ENCODE measurements at places on chromosomes 7 and 10.

GRCh38 chr7:150311711-150312110, 11.4 kb upstream of the LRRC61 start:
- no peak for DNase-seq

DNA sequence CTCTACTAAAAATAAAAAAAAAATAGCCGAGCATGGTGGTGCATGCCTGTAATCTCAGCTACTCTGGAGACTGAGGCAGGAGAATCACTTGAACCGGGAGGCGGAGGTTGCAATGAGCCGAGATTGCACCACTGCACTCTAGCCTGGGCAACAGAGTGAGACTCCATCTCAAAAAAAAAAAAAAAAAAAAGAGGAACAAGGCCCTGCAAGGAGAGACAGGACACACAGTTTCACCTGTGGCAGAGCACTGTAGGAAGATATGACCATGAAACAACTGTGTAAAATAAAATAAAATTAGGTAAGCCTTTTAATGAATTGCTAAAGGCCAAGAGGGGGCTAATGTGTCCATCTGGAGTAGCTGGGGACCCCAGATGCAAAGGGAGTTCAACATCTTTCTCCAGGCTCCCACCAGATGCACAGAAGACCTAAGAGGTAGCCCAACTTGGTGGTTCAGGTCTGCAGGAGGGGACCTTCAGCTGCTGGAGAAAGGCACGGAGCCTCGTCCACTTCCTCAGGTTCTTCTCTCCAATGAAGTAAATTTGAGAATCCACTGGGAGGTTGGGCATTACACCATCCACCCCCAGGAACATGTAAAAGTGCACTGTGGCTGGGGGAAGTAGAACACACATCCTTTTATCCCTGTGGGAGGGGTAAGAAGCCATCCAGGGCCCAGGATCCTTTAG, 12.7 kb downstream of the PPIF start:
- DNase-seq: no peak

- DNase-seq: no peak
These were observed 281.1 kb upstream of the LRRN3 start for GRCh38 chr7:110809832-110810231.

DNA sequence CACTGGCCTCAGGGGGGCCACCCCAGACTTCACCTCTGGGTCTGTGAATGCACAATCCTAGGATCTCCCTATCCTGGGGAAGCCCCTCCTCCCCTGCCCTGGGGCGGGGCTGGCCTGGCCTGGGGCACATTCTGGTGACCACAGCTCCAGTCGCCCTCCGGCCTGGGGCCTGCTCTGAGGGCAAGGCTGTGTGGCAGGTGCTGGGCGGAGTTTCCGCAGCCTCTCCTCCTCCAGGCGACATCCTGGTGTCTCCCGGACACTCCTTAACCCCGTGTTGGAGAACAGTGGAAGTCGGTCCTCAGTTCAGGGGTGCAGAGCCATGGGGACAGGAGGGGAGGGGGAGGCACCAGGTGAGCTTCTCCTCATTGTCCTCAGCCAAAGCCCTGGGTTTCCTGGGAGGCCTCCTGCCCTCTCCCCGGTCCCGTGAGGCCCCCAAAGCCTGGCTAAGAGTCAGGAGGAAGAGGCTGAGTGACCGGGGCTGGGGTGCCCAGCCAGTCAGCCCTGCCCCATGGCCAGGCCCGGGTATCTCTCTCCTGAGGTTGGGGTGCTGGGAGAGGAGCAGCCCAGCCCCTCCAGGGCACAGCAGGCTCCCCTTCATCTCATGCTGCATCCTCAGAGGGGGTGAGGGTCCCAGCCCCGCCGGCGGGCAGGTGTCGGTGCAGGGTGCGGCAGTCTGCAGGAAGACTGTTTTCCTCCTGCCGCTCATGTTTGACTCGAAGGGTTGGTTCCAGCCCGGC, 22.6 kb downstream of the UNCX start:
- DNase-seq: no peak

DNA sequence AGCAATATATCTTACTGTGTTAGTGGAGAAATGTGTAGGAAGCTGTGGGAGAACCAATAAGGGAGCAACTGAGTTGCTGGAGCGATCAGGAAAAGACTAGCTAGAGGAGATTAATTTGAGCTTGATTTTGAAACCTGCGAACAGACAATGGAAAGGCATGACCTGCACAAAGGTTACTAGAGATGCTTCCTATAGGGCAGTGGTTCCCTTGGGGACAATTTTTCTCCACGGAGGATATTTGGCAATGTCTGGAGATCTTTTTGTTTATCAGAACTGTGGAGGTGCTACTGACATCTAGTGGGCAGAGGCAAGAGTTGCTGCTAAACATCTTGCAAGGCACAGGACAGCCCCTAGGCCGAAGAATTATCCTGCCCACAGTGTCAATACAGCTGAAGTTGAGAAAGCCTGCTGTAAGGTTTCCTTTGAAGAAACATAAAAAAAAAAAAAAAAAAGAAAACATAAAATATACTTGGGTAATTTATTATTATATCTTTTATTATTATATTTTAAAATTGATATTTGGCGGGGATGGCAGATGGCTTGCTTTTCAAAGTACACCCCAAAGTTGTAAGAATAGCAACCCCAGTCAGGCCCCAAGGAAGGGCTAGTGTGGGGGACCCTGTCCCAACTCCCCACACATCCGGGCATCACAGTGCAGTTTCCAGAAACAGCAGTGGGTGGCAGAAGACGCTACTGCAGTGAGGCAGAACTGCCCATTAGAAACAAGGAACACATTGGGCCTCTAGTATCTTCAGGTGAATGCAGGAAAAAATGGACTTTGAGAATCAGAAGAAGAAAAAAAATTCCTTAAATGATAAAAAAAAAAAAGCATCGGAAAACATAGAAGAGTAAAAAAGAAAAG, 481.6 kb downstream of the SH2D4B start:
- DNase-seq: peak; percentile 12

DNA sequence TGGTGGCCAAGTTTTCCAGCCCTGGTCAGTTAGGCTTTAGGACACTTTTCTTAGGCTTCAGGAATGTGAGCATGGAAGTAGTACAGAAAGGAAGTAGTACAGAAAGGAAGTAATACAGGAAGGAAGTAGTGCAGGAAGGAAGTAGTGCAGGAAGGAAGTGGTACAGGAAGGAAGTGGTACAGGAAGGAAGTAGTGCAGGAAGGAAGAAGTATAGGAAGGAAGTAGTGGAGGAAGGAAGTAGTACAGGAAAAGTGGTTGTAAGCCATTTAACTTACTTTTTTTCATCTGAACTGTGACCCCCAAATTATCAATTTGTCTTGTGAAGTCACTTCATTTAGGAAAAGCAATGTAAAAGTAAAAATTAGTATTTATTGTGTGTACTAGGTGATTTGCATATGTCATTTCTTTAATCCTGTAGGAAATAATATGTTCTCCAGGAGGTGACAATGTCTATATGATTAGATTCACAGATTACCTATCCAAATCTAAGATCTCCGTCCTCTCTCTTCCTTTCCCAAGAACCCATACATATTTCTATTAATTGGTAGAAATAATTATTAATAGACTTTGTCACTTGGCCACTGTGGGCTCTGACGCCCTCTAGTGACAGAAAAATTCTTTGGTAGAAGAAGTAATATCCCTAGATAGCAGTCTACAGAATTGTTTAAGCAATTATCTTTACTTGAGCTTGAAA, 3.9 kb upstream of the FAS start:
- peak; percentile 28 for DNase-seq

GRCh38 chr10:19832699-19833098, 16.5 kb downstream of the PLXDC2 start:
- DNase-seq: no peak

- no peak for DNase-seq
These were observed 37.4 kb downstream of the USP54 start for GRCh38 chr10:73553761-73554160.

GRCh38 chr10:120578890-120579289, 121.9 kb downstream of the PLPP4 start:
- no peak for DNase-seq

GRCh38 chr10:99983280-99983988, 26.3 kb downstream of the DNMBP start:
- peak; percentile 45 for DNase-seq

- DNase-seq: no peak
These were observed 294.6 kb downstream of the RNLS start for GRCh38 chr10:88288320-88289059.

- peak; percentile 12 for DNase-seq
These were observed 28.8 kb downstream of the MIOS start for GRCh38 chr7:7595451-7595850.

DNA sequence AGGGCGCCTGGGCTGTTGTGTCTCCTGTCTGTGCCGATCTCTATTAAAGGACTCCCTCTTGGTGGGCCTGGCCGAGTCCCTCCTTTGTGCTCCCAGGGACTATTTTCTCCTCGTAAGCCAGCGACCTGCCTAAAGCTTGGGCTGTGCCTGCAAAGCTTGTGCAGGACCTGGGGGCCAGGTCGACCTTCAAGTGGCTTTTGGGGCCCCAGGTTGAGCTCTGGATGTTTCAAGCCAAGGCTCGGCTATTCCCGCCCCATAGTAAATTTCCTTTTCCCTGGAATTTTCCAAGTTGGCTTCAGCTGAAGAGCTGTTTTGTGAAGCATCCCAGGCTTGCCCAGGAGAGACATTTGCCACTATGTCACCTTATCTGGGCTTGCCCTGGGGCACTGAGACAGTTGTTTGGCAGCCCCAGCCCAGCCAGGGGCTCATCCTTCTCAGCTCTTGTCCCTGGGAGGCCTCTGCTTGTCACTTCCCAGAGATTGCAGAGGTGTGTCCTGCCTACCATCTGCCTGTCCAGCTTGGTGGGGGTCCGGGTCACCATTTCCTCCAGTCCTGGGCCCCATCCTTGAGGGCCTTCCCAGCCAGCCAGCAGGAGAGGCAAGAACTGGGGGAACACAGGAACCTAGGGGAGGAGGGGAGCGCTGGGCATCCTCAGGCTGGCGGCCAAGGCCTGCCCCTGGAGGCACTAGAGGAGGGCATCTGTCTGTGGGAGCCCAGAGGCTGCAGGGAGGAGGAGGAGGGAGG, 20.2 kb downstream of the ZMIZ2 start:
- peak; percentile 5 for DNase-seq

DNA sequence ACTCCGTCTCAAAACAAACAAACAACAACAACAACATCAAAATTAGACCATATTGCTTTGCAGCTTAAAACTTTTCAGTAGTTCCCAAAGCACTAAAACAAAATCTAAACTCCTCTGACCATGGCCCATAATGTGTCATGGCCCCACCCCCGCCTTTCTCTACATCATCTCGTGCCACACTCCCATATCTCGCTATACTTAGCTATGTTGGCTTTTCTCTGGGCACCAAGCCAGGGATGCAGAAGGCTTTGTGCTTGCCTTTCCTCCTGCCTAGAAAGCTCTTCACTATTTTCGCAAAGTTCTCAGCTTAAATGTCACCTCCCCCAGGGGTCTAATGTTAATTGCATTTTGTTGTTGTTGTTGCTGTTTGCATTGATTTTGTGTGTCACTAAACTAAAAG, 15.1 kb upstream of the SLC16A12 start:
- DNase-seq: no peak

DNA sequence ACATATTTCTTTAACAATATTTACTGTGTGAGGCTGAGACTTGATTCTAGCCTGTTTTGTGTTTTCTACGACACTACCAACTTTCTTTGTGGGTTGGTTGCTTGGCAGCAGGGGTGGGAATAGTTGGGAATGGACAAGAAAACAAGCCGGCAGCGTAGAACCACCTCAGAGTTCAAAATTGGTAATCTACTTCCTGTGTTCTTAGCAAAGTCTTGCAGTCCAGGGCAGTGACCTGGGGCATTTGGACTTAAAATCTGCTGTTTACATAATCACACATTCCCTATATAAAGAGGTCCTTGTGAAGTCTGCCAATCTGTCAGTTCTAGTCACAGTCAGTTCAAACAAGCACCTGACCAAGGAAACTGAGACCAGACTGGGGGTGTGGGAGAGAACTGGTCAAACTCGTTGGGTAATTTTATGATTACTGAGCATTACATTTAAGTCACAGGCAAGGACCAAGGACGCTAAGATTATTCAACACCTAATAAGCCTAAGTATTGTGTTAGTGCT, 167.9 kb downstream of the CPEB3 start:
- DNase-seq: no peak

- no peak for DNase-seq
These were observed 639.7 kb downstream of the AUTS2 start for GRCh38 chr7:70237831-70238575.

DNA sequence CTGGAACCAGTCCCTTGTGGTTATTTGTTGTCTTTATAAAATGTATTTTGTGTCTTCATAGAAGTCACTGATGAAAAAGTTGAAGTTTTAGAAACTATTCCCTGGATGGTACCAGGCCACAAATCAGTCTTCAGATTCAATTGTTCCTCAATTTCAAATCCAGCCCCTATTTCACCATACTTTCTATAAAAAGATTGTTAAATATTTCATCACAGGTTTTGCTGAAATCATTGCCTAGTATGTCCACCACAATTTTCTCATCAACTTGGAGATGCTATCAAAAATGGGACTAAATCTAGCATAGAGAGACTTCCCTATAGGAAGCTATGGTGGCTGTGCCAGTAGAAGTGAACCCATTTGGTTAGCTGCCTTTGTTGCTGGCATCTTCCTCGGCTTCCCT, 118.5 kb downstream of the RAB18 start:
- no peak for DNase-seq
